Upper lobe of left lung (tissue), 6 donors: ENCODE measurements at places on chromosomes 4 and X. TPM values are rescaled to one million over a fixed set of nuclear protein-coding genes. Genes with fewer than 3 reads are reported as not detected.

Gene USP17L26
- total RNA-seq, result not detected

Gene MND1
- total RNA-seq, result 3.2 TPM

Gene GLOD5
- total RNA-seq, result 2.0 TPM

Gene SPP1
- total RNA-seq, result 24.1 TPM

- DNase-seq, result no peak
Observed at GRCh38 chr4:186789651-186790050, 66.0 kb upstream of the FAT1 start.
